ENCODE measurements at places on chromosomes 6 and 20.

- DNase-seq, result no peak
Measured at GRCh38 chr6:107079429-107079828, 35.9 kb downstream of the BEND3 start.

GRCh38 chr20:20521736-20522135 lies 153.8 kb downstream of the INSM1 start:
- no peak for DNase-seq

- no peak for DNase-seq
Measured at GRCh38 chr6:12594530-12594893, 122.1 kb upstream of the PHACTR1 start.

DNA sequence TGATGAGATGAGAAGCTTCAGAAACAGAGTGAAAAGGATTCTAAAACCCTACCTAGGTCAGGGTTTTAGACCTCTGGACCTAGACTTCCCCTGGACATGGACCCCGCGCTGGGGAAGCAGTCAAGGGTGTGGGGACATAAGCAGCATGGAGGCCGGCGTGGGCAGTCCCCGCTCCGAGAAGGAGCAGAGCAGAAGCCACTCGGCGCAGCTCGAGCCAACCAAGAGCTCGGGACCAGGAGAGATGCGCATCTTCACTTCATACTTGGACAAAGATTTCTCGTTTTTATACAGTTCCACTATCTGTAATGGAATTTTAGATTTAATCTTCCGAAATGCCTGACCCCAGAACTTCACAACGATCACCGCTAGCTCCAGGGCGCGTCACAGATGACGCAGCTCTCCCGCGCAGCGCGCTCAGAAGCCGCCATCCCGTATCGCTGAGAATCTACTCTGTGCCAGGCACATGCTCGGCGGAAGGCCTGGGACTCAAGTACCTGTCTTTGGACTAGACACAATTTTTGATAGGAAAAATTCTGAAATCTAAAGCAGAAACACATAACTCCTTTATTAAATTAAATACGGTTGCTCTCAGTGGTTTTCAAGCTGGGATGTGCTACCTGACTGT lies 60.3 kb downstream of the WDR27 start:
- no peak for DNase-seq

GRCh38 chr6:158150701-158151100 lies 17.4 kb downstream of the SERAC1 start:
- no peak for DNase-seq

DNA sequence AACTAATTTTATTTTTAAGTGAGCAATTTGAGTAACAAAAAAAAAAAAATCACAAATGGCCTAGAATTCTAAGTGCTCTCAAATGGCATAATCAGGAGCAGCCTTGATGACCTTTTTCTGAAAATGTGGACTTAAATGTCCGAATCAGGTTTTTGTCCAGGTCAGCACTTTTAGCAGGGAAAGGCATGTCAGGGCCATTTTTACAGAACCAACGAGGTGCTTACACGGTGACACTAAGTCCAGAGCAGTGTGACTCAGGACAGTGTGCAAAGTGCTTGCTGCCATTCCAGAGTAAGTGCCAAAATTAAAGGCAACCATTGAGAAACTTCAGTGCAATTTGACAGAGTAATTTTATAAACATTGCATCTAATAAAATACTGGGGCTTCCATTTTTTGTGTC lies 127.8 kb downstream of the KIF16B start:
- no peak for DNase-seq

DNA sequence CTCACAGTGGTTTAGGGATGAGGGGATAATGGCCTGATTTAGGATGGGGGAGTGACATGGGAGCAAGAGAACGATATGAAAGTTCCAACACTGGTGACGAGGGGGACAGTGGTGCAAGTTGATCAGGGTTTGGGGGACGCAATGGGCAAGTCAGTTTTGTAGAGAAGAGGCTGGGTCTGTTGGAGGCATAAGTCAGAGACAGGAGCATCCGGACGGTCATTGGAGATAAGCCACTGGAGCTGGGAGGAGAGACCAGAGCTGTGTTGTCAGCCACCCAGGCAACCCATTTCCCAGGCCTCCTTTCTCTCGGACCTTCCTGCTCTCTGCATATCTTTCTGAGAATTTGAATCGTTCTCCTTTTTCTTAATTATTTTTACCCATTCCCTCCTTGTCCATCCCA lies 9.5 kb downstream of the DNPH1 start:
- DNase-seq, result no peak

All from hippocampal formation (tissue), 2 donors.